ENCODE measurements at places on chromosomes 1 and 21.

GRCh38 chr1:226697929-226698544, 41.0 kb downstream of the ITPKB start:
- no peak for DNase-seq

- no peak for DNase-seq
Measured at GRCh38 chr1:224641030-224641429, 24.9 kb downstream of the CNIH3 start.

GRCh38 chr21:26093122-26093521, 77.4 kb downstream of the APP start:
- DNase-seq = no peak

- no peak for DNase-seq
Measured at GRCh38 chr1:55938376-55938850, 641.0 kb downstream of the PLPP3 start.

- DNase-seq = no peak
Measured at GRCh38 chr1:154434346-154435085, 29.4 kb downstream of the IL6R start.

DNA sequence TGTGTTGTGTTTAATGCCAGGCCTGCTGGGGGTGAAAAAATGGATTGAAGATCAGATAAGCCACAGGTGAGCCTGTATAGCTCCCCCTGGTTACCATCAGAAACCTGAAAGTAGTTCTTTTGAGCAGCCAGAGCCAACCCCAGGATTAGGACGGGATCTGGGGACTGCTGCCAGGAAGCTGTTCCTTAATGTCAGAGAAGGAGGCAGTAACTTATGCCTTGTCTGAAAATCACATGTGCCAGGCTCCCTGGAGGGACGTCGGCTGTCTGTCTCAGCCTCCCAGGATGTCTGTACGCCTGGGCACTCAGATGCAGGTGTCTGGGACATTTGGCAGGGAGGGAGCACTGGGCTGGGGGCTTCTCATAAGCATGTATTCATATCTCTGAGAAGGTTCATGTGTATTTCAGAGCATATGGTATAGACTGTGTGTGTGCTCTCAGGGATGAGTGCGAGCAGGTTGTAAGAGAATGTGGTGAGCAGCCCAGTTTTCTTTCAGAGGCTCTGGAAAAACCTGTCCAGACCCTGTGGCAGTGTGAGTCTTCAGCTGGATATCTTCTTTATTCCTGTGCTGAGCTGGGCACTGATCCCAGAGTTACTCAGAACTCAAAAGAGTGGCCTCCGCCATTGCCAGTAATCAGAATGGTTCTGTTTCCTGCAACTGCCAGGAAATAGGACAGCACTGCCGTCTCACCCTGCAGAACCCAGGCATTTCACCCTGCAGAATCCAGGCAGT, 2.8 kb downstream of the FAM43B start:
- no peak for DNase-seq

DNA sequence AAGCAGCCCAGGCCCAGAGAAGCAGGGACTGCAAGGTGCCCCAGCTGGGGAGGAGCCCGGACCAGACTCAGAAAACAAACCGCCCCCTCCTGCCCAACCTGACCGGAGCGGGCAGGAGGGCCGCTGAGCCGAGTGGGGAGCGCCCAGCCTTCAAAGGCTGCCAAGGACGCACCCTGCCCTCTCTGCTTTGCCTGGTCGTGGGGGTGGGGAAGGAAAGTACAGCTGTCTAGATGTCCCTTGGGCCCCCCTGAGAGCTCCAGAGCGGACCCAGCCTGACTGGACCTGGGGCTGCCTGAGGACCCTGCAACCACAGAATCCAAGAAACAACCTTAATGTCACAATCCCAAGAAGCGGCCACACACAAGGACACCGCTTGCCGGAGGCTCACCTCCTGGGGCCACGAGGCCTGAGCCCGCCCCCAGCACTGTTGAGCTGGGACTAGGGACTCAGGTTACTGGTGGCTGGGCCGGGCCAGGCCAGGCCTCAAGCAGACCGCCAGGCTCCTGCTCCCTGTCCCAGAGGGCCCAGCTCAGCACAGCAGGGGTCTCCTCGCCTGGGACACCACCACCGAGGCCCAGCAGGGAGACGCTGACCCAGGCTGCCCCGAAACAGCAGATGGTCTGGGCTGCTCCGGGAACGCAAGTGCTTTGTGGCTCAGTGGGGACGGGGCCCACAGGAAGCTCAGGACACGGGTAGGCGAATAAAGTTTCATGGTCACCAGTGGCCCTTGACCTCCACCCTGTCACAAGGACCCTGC, 1.4 kb downstream of the DVL1 start:
- DNase-seq = no peak

DNA sequence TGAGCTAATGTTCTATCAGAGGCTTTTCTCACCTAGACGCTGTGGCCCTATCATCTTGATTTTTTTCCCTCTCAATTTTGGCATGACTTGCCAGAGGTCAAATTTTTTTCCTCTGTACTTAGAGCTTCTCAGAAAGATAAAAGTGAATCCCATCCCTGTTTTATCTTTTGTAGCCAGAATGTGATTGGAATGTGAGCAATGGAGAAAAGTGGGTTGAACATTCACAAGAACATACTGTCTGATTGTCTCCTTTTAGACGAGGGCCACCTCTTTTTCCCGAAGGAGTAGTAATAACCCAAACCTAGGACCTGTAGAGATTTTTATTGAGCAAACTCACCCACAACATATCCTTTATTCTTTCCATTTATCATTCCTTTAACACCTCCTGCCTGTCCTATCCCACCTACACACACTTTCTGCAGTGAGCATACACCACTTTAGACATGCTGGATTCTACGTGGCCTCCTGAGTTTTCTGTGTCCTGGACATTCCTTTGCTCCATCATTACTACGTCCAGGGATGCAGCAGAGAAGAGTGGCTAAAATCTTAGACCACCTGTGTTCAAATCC, 15.9 kb downstream of the S100A10 start:
- DNase-seq = no peak

Data from stimulated activated CD4-positive, alpha-beta T cell treated with anti-CD3 and anti-CD28 coated beads, TNF-alpha, amount 100 ng/mL, for 4 hours (primary cell).